ENCODE measurements at places on chromosomes 3 and 15.

GRCh38 chr3:127964816-127965215 lies 49.8 kb downstream of the KBTBD12 start:
- no peak for DNase-seq

DNA sequence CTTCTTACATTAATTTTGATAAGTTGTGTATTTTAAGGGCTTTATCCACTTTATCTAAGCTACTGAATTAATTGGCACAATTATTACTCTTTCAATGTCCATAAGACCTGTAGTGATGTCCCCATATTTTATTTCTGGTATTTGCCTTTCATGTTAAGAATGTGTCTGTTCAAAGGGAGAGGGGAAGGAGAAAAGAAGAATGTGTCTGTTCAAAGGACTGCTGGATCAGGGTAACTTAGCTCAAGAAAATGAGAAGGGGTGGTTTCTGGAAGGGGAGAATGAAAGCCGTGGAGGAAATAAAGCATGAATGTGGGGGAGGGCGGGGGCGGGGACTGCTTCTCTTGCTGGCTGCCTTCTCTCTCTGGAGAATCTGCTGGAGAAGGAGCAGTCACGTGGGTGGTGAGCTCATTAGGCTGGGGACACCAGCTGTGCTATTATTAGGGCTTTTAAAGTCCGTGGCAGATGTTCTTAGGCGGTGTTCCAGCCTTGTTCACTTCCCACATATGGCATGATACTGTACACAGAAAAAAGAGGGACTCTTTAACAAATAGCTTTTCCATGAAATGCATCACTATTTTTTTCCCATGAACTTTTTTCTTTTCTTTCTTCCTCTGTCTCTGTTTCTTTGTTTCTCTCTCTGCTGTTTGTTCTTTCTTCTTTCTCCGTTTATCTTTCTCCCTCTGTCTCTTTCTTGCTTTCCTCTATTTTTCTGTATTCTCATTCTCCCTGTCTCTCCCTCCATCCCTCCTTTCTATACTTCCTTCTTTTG lies 63.7 kb upstream of the ULK4 start:
- no peak for DNase-seq

- DNase-seq, result no peak
Observed at GRCh38 chr3:160562952-160563351, 2.4 kb downstream of the KPNA4 start.

DNA sequence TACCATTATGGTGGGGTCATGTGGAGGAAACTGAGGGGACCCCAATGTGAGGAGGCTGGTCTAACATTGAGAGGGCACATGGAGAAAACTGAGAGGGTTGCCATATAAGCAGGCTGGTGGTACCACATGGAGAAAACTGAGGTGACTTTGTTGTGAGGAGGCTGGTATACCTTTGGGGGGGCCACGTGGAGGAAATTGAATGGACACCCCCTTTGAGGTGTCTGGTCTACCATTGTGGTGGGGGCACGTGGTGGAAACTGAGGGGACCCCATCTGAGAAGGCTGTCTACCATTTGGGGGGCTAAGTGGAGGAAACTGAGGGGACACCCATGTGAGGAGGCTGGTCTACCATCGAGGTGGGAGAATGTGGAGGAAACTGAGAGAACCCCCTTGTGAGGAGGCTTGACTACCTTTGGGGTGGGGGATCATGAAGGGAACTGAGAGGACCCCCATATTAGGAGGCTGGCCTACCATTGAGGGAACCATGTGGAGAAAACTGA lies 163.8 kb downstream of the FBLN2 start:
- no peak for DNase-seq

DNA sequence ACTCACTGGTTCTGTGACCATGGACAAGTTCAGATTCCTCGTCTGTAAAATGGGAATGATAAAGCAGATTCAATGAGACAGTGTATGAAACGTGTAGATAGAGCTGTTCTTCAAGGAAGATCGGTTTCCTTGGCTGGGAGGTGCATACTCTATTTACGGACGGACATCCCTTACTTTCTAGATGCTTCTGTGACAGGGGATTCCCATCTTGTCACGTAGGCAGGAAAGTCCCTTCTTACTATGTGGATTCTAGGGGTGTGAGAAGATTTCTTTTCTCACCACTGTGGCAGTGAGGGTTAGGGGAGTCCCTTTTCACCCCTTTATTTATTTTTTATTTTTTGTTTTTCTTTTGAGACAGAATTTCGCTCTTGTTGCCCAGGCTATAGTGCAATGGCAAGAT lies 180.9 kb upstream of the TBL1XR1 start:
- no peak for DNase-seq

Data from stimulated activated CD8-positive, alpha-beta memory T cell treated with anti-CD3 and anti-CD28 coated beads, Interleukin-4, amount 100 ng/mL, for 4 hours (primary cell).